ENCODE measurements at places on chromosomes 1 and 21. TPM values are rescaled to one million over a fixed set of nuclear protein-coding genes. Genes with fewer than 3 reads are reported as not detected.

Gene MPZ
- total RNA-seq, result 4.5 TPM

Gene SHISA4
- total RNA-seq, result 6.6 TPM

Gene ECE1
- total RNA-seq, result 217 TPM

- DNase-seq, result no peak
These were observed 58.9 kb downstream of the RHOU start for GRCh38 chr1:228794173-228794572.

- DNase-seq, result no peak
These were observed 265.2 kb downstream of the KIF26B start for GRCh38 chr1:245419989-245420388.

- no peak for DNase-seq
These were observed 11.9 kb downstream of the LHX4 start for GRCh38 chr1:180241716-180242544.

DNA sequence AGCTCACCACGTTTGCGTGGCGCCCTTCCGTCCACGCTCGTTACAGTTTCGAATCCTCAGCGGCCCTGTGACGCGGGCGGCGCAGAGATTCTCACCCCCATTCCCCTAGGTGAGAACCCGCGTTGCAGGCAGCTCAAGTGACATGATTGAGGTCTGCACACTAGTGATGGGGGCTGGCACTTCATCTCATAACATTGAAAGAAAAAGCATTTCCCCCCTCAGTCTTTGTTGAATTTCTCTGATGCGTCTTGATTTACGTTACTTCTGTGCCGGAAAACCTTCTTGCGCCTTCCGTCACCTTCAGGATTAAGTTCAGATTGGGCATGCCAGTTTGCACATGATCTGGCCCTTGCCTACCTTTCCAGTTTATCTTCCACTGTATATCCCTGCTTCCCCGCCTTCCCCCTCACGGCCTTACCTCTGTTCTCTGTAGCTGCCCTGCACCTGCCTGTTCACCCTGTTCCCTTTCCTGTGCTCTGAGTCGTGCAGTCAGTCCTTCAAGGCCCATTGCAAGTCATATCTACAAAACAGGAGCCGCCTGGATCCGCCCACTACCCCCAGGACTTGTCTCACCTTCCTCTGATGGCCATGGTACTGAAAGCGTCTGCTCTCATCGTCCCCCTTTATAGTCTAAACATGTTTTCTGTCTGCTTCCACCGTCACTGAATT lies 1.1 kb downstream of the CTPS1 start:
- DNase-seq, result no peak

DNA sequence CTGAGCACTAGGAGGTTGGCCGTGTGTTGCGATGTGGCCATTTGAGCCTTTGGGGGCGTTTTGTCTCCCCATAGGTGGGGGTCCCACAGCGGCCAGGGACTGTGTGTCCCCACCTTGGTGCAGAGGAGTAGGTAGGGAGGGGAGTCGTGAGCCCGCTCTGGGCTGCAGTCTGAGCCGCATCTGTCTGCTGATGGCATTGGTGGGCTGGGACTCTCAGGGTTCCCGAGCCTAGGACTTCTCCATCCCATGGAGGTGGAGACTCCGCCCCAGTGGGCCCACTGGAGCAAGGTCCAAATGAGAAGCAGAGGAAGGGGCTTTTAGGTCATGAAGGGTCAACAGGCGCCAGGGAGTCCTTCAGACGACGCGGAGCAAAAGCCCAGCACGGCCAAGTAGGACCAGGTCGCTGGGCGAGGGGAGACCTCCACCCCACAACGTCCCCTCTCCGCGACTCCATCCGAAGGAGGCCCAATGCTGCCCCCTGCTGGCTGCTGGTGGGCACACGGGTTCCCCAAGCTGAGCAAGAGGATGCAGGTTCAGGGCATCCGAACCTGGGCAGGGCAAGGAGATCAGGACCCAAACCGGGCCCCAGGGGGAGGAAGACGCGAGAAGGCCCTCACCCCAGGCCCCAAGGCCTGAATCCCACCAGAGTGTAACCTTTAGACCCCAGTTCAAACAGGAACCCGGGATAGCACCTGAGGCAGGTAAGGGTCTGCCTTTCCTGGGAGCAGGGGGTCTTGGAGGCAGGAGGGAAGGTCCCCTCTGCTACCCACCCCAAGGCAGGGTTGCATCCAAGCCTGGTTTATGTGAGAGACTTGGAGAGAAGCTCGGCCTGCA lies 14.9 kb downstream of the TTC34 start:
- DNase-seq, result no peak

All from progenitor cell of endocrine pancreas (in vitro differentiated cells).